ENCODE measurements at places on chromosomes 4 and X. TPM values are rescaled to one million over a fixed set of nuclear protein-coding genes. Genes with fewer than 3 reads are reported as not detected.

GRCh38 chr4:17567271-17567670 is 9.7 kb upstream of the LAP3 start:
- no peak for DNase-seq

FOXR2 gene
- not detected for total RNA-seq

DNA sequence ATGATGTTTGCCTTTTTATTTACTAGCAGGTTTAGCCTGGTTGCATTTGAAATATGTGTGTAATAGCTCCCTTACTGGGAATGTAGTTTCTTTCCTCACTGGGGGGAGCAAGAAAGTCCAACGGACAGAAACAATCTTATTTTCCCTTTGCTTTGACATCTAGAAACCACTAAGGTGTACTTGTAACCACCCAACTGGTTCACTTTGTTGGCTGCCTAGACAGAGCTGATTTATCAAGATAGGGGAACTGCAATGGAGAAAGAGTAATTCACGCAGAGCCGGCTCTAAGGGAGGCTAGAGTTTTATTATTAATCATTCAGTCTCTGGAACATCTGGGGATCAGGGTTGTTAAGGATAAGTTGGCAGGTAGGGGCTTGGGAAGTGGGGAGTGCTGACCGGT is 30.3 kb downstream of the XG start:
- no peak for DNase-seq

DNA sequence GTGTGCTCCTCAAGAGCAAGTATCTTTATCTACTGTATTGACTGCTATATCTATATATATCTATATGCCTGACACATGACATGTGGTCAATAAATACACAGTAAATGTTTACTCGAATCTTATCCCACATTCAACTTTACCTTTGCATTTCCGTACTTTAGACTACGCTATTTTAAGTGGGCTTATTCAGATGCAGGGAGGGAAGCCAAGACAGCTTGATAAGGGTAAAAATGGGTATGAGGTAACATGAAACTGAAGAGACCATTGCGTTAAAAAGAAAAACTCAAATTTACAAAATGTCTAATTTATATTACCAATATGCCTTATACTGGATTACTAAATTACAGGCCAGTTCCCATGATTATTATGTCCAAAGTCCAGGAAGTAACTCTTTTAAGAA is 17.8 kb downstream of the SEPSECS start:
- no peak for DNase-seq

DNA sequence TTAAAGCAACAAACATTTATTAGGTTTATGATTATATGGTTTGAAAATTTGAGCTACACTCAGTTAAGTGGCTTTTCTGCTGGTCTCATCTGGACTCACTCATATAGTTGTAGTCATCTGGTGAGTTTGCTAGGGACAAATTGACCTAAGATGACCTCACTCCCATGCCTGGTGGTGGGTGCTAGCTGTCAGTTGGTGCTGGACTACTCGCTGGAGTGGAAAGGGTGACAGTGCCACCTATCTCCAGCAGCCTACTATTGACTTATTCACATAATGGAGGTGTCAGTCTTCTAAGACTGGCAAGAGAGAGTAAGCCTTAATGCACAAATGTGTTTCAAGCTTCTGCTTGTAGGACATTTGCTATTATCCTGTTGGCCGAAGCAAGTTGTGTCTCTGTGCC is 88.2 kb downstream of the TASL start:
- DNase-seq, result no peak

DNA sequence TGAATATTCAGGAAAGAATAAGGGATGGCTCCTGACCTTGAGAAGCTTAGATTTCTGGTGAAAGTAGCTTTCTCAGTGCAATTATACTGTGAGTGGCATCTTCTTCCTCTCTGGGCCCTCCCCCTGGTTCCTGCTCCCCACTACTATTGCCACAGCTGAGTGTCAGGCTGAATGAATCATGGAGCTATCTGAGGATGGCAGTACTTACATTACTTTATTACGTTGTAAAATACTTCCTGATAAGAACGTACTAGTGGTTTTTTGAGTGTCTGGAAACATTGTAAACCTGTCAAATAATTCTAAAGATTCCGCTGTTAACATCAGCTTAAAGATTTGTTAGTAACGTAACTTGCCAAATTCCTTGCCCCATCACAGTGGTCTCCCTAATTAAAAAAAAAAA is 36.2 kb downstream of the ARHGAP10 start:
- DNase-seq, result no peak

DNA sequence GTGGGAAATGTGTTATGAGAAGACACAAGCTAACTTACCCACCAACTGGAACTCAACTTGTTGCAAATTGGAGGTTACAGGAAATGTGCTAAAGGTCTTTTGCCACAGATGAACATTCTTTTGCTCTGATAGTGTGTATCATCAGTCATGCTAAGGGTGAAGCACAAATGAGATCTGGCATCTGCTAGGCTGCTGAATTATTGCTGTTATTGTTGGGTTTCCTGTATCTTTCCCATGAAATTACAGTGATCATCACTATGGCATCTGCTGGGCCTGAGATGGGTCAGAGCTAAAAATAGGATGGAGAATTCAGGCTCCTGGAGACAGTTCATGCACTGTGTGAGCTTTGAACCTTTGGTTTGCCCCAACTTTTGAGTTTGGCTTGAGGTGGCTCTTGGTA is 124.5 kb downstream of the NPNT start:
- DNase-seq, result no peak

- no peak for DNase-seq
Observed at GRCh38 chrX:110000000-110000399, 2.9 kb upstream of the TMEM164 start.

NOX1 gene
- total RNA-seq, result not detected

GRCh38 chr4:18670034-18670433 is 648.5 kb upstream of the LCORL start:
- no peak for DNase-seq

GRCh38 chrX:130172127-130172845 is 524 bp downstream of the RAB33A start:
- no peak for DNase-seq

SNX25 gene
- 9.7 TPM for total RNA-seq

DNA sequence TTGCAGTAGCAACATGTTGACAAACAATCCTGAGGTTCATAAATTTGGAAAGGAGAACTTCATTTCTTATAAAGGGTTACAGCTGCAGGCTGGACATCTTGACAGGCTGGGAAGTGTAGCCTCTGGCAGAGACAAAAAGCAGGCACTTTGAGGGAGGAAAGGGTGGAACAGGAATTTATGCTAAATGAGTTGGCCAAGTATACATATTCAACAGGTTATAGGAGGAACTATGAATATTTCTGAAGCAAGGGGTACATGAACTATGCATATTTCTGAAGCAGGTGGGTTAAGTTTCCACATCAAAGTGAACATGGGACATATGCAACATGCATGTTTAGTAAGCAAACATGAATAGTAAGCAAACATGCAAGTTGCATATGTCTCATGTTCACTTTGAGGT is 1.6 kb upstream of the ANTXR2 start:
- no peak for DNase-seq

GRCh38 chr4:154487145-154487544 is 4.5 kb downstream of the DCHS2 start:
- DNase-seq, result no peak

TMPRSS11E gene
- not detected for total RNA-seq

GRCh38 chr4:9931146-9931545 is 90.2 kb downstream of the SLC2A9 start:
- no peak for DNase-seq

- DNase-seq, result no peak
Observed at GRCh38 chr4:79250887-79251286, 75.0 kb downstream of the NAA11 start.

- no peak for DNase-seq
Observed at GRCh38 chr4:174215057-174215456, 68.4 kb downstream of the FBXO8 start.

GRCh38 chr4:7897811-7898210 is 41.9 kb downstream of the AFAP1 start:
- DNase-seq, result no peak

DNA sequence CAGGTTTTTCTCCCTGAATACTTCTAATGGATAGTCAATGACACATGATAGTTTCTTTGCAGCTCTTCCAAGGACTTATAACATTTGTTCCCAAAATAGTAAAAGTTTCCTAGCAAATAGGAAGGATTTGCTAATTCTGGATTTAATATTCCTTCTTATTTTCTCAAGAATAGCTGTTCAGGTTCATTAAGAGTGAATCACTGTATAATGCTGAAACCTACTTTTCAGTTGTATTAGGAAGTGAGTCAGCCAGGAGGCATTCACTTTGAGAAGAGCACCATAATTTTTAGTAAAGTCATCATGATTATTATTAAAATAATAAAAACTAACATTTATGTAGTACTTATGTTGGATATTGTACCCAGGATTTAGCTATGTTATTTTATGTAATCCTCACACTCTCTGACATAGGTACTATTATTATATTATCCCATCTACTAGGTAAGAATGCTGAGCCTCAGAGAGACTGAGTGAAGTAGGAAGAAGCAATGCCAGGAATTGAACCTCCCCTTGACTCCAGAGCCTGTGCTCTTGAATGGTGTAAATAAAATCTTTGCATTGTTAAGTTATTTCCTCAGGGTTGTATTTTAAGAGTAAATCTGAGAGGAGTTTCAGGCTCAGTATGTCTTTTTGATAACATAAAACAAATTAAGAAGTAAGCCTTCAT is 114.8 kb downstream of the REELD1 start:
- DNase-seq, result no peak

YIPF7 gene
- 0.47 TPM for total RNA-seq

- DNase-seq, result no peak
Observed at GRCh38 chr4:119038116-119038841, 97.4 kb upstream of the MYOZ2 start.

- DNase-seq, result no peak
Observed at GRCh38 chr4:48991357-48991756, 5.3 kb downstream of the CWH43 start.

DNA sequence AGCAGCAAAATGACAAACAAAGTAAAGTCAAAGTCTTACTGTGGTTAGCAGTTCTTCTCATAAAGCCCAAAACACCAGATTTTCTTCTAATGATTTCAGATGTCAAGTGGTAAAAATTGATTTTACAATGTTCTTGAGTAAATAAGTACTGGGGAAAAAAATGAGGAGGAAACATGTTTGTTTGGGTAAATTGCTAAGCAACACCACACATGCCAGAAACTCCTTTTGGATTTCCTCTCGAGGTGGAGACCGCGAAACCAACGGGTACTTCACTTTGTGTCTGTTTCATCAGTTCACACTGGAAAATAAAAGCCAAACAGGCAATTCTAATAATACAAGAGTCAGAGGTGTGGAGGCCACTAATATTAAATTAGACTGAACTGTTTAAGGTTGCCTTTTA is 4.6 kb upstream of the PKD2 start:
- no peak for DNase-seq

KIAA1210 gene
- total RNA-seq, result not detected

DNA sequence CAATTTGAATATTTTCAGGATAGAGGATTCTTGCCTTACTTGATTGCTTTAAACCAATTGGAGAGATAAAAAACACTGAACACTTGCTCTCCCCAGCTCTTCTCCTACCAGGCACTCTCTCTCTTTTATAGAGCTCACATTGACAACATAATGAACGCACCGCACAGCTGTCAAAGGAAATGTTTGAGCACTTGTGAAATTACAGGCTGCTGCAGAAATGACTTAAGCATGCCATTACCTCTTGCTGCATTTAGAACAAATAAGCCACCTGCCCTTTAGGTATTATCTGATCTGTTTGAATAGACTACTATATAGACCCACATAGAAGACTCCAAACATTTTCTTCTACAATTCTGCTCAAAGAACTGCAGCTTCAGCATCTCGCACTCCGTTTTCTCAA is 227.7 kb downstream of the C4orf33 start:
- DNase-seq, result no peak

GRCh38 chr4:169282429-169283113 is 11.8 kb upstream of the SH3RF1 start:
- DNase-seq, result no peak

GRCh38 chrX:23554304-23554703 is 113.0 kb upstream of the PRDX4 start:
- no peak for DNase-seq

DNA sequence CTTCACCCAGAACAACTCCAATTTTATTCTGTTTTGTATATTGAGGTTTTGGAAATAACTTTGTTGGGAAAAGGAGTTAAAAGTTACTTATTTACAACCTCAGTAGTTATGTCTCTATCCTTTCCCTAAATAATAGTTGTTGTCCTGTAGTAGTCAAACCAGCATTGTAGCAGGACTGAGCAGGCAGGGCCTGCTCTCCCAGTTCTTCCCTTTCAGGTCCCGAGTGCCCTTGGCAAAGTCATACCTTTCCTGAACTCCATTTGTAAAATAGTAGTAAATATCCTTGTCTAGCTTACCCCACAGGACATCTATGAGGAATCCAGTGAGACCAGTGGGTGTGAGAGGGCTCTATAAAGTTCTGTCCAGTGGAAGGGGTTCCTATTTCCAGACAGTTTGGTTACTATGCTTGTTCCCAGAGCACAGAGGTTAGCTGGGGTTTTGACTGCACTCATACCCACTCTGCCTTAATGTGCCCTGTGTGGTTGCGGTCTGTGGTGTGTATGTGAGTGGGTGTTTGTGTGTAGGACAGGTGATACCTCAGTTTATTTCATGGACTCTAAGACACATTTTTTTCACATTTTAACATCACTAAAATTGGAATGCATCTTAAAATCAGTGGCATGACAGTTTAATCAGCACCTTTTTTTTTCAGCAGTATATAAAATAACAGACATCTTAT is 136.3 kb downstream of the AMMECR1 start:
- no peak for DNase-seq

DCHS2 gene
- total RNA-seq, result 0.91 TPM

AKAP4 gene
- not detected for total RNA-seq

DNA sequence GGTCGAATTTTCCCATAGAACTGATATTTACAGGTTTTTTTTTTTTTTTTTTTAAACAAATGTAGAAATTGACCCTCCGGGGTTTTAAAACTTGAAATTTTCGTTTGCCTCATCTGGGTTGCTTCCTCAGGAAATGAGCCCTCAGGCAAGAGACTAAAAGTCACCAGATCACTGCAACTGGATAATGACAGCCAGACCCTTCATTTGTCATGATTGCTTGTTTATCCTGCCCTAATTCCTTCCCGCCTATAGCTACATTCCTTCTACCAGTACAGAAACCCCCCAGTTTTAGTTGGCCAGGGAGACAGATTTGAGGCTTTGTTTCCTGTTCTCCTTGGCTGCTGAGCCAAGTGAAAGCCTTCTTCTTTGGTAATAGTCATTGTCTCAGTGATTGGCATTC is 44.0 kb upstream of the IGFBP7 start:
- DNase-seq, result no peak

All from neural crest cell (in vitro differentiated cells).